Tongue (tissue), 3 donors: ENCODE measurements at places on chromosomes 13 and 19.
A peak's percentile ranks its signal among the peaks of the same experiment; 100 is the strongest.

GRCh38 chr13:48961379-48961778, 14.3 kb upstream of the FNDC3A start:
- no peak for DNase-seq

DNA sequence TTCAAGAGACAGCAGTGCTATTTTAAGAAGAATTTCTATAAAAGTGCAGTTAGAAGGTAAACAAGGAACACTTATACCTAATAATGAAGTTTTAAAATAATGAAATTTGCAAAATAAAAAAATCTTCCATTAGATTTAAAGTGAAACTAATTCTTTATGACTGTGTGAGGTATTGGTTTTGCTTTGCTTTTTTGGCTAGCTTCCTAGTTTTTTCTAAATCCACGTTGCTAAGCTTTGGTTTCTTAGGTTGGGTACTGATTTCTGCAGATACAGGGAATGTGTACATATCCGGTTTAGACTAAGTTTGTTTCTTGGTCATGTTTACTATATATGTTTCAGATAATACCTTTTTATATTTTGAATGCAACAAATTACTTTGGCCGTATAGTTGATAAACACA, 59.8 kb downstream of the SLC7A9 start:
- no peak for DNase-seq

DNA sequence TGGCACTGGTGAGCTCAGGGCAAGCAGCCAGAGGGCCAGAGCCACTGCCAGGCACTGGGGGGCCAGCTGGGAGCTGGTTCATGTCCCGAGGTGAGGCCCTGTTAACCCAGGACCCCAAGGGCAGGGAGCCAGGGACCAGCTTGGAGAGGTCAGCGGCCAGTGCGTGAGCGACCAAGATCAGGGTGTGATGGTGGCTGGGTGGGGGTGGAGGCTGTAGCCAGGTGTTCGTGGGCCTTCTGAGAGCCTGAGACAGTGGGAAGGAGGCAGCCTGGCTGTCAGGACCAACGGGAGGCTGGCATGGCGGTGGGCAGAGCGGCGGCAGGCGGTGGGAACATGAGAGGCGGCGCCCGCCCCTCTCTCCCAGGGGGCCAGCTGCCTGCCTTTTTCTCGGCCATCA, 8.1 kb upstream of the KPTN start:
- no peak for DNase-seq

GRCh38 chr13:26377038-26377437, 123.1 kb downstream of the CDK8 start:
- peak; percentile 16 for DNase-seq

GRCh38 chr13:32474999-32475792, 47.3 kb upstream of the N4BP2L1 start:
- DNase-seq: no peak

DNA sequence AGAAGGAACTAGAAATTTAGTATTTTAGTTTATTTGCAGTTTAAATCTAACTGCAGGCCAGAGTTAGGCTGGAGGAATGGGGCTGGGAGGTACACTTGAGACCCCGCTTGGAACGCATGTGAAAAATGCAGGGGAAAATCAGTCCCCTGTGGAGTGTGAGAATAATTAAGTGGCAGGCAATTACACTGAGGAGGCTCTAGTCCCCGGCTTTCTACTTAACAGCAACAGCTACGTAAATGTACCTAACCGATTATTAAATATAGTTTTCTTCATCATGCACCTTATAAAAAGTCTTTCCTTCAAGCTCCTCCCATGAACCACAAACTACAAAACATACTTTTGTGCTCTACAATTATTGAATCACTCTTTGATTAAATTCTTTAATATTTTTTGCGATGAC, 804 bp downstream of the ZNF708 start:
- peak; percentile 38 for DNase-seq

DNA sequence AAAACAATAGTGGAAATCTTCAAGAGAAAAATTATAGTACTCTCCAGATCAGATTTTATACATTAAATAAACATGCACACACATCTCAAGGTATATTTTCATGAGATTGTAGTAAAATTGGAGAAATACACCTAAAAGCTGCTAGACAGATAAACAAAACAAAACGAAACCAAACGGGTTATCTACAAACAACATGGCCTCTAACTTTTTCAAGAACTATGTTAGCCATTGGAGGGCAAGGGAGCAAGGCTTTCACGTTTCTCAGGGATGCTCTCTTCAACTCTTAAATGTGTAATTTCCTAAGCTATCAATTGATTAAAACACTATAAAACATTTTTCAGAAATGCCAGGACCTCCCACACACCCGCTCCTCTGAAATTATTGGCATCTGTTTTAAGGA, 1262.4 kb upstream of the PCDH20 start:
- no peak for DNase-seq

GRCh38 chr19:9009935-9010651, at the start of gene MUC16:
TSS of gene MUC16 (minus strand) at chr19:9010409.
- DNase-seq: no peak

DNA sequence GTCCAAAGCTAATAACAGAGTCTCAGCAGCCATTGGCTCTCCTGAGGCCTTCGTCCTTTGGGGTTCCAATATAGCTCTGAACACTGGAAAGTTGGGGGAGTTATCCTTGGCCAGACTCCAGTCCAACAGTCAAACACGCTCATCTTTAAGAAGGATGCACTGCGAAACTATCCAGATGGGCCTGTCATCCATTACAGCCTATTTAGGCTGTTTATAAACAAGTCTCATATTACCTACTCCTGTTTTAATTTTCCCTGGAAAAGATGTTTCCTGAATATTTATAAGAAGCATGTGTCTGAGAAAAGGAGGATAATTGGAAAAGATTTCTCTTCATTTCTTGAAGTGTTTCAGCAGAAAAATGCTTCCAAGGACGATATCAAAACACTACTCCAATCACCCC, 170.7 kb downstream of the DCT start:
- peak; percentile 70 for DNase-seq

DNA sequence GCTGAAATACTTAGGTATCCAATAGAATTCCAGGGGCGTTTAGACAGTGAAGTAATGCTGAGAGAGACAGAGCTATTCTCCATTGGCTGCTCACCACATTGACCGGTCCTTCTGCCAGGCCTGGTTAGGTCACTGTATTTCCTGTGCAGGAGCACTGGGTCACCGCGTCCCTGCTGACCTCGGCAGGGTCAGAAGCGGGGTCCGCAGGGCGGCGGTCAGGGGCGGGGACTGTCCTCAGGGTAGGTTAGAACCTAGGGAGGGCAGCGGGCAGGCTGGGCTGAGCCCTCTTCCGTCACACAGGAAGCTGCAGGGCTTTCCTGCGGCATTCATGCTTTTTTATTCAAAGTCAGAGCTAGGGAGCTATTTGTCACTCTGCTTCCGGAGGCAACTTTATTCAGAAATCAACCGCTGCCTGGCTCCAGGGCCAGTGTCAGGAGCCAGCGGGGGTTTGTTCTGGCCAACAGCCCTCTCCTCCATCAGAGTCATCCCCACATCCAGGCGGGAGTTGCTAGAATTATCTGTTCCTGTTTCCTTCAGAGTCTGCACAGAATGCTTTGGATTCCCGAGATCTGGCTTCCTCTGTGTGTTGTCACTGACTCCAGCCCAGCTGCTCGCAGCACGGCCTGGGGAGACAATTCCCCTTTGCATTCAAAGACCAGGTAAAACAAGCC, 81.2 kb upstream of the WASF3 start:
- peak; percentile 88 for DNase-seq

DNA sequence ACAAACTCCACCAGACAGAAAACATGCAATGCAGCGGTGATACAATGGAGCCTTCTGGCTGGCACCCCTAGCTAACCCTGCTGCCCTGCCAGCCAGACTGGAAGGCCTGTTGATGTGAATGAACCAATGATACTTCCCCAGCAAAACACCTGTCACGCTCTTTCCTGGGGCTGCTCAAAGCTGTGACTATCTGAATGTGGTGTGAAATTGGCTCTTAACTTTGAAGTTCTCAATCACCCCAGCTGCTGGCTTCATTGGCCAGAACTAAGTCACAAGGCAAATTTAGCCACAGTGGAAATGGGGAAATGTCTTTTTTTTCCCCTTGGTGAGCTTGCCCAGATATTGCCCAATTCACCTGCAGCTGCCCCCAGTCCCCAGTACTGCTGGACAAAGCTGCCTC, 147.3 kb downstream of the SLC7A1 start:
- DNase-seq: peak; percentile 83

DNA sequence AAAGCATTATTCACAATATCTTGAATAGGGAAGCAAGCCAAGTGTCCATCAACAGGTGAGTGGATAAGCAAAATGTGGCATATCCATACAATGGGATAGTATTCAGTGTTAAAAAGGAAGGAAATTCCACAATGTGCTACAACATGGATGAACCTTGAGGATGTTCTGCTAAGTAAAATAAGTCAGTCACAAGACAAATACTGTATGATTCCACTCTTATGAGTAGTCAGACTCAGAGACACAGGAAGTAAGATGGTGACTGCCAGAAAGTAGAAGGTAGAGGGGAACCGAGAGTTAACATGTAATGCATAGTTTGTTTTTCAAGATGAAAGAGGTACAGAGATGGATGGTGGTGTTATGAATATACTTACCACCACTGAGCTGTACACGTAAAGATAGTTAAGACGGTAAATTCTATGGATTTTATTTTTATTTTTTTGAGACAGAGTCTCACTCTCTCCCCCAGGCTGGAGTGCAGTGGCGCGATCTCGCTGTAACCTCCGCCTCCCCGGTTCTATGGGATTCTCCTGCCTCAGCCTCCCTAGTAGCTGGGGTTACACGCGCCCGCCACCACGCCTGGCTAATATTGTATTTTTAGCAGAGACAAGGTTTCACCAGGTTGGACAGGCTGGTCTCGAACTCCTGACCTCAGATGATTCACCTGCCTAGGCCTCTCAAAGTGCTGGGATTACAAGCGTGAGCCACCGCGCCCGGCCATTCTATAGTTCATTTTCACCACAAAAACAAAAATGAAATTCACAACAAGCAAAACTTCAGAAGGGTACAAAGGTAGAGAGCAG, 1.0 kb upstream of the CHAMP1 start:
- DNase-seq: no peak

DNA sequence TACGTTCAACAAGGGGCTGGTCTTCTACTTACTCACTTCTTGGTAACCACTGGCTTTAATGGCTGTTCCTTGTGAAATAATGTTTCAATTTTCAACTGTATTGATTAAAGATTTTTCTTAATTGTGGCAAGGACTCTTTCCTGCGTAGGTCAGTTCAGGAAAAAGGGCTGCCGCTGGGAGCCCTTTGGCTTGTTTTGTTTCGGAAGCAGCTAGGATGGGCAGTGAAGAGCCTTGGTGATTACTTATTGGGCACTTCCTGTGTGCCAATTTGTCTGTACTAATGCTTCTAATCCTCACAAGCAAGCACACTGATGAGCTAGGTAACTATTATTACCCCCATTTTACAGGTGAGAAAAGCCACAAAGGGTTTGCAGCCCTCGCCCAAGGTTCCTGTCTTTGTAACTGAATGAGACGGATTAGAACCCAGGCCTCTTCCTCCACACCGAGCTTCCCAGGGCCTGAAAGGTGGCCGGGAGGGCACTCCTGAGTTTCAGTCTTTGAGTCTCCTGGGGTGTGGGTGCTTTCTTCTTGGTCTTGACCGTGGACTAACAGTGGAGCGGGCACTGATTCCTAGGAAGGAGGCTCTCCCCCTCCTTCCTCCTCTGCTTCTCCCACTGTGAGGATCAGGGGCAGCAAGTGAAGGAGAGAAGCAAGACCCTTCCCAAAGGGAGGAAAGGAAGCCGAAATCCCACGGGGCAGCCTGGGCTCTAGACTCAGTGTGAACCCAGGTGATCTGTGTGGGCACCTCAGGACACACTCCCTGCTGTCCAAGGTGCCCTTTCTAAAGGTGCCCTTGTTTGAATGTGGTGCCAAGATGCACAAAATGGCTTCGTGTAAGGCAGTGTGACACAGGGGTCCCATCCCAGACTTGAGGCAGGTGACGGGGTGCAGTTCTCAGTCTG, 3.7 kb downstream of the COL4A2 start:
- no peak for DNase-seq

GRCh38 chr19:38158730-38159129, 65.3 kb downstream of the DPF1 start:
- DNase-seq: no peak

GRCh38 chr13:84192125-84192524, 309.9 kb upstream of the SLITRK1 start:
- DNase-seq: no peak

DNA sequence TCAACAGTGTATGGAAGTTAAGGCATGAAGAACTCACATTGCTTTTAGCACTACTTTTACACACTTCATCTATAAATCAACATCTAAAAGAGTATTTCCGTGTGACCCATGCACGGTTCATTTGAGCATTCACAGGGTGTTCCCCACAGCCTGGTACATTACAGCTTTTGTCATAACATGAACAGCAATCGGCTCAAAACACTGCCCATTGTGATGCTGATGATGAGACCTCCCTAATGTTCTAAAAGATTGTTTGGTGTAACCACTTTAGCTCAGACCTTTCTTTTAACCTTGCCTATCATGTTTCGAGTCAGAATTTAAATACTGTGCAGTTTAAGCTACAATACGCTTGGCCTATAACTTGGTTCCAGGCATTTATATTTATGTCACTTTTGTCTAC, 4.1 kb upstream of the KLF5 start:
- DNase-seq: no peak

- DNase-seq: no peak
Observed at GRCh38 chr13:49314344-49314882, 66.7 kb downstream of the CDADC1 start.

- no peak for DNase-seq
Observed at GRCh38 chr19:50051964-50052363, 26.2 kb downstream of the ZNF473 start.

DNA sequence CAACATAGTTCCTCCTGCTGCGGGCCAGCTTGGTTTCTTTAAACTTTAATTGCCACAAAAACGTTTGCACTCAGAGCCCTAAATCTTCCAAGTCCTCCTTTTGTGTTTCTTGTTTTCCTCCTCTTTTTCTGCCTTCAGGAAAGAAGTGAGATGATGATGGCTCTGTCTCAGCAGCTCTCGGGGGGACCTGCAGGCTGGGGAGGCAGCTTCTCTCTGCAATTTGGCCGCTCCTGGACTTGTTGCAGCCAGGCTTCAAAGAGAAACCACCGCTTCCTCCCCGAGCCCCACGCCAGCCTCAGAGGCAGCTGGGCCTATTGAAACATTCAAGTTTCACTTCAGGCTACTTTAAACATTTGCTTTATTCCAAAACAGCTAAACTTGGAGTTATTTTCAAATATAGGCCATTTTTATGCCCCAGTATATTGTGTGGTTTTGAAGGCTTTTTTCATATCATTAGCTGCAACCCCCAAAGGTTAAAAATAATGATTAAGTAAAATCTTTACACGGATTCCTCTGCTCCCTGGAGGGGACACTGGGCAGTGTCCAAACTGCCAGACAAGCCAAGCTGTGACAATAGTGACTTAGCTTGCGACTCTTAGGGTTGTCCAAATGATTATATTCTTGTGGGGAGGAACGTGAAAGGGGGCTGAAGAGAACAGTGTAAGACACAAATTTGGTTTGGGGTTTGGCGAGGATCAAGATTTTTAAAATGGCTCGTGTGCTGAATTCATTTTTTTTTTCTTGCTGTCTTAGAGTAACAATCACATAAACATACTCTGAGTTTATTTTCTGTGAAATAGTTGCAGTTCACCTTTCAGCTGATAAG, 330.8 kb downstream of the DLEU7 start:
- peak; percentile 83 for DNase-seq

DNA sequence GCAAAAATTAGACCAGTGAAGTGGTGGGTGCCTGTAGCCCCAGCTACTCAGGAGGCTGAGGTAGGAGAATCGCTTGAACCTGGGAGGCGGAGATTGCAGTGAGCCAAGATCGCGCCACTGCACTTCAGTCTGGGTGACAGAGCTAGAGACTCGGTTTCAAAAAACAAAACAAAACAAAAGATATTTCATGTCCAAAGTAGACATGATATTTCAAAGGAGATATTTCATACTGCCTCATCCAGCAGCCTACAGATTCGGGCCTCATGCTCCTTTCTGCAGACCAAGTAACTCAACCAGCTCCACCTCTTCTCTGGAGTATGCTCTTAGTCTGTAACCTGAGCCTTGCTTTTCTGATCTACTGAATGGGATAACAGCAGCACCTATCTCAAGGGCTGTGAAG, 15.0 kb downstream of the ZC3H4 start:
- peak; percentile 10 for DNase-seq
